B cell (primary cell): ENCODE measurements at places on chromosomes 12 and 14. TPM values are rescaled to one million over a fixed set of nuclear protein-coding genes. Genes with fewer than 3 reads are reported as not detected.

The RNASE3 gene
- not detected in 2 replicates for total RNA-seq

- no peaks in the 10 kb centered on the region for H3K36me3 ChIP-seq
- H3K4me3 ChIP-seq = no peak overlapping the region
- DNase-seq = no peak
- H3K4me1 ChIP-seq = no peaks in the 10 kb centered on the region
- no peak overlapping the region for H3K27ac ChIP-seq
Measured at GRCh38 chr14:71758229-71758951, 173.8 kb upstream of the RGS6 start.

DNA sequence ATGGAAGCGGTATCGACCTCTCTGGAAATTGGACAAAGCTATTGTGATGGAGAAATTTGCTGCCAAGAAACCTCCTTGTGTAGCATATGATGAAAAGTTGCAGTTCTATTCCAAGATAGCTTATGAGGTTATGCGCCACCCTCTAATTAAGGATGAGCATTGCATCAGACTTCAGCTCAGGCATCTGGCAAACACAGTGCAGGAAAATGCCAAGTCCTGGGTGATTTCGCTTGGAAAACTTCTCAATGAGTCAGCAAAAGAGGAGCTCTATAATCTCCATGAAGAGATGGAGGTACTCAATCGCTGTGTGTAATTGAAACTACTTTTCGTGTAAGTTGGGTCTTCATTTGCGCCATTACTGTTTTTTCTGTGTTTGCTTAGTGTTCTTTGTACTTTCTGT, 51.2 kb downstream of the DNAH10 start:
- no peak for DNase-seq
- H3K27ac ChIP-seq = no peak overlapping the region
- H3K27me3 ChIP-seq = no peaks in the 10 kb centered on the region
- H3K4me1 ChIP-seq = no peaks in the 10 kb centered on the region
- no peak overlapping the region for H3K4me3 ChIP-seq
- no peaks in the 10 kb centered on the region for H3K36me3 ChIP-seq

DNA sequence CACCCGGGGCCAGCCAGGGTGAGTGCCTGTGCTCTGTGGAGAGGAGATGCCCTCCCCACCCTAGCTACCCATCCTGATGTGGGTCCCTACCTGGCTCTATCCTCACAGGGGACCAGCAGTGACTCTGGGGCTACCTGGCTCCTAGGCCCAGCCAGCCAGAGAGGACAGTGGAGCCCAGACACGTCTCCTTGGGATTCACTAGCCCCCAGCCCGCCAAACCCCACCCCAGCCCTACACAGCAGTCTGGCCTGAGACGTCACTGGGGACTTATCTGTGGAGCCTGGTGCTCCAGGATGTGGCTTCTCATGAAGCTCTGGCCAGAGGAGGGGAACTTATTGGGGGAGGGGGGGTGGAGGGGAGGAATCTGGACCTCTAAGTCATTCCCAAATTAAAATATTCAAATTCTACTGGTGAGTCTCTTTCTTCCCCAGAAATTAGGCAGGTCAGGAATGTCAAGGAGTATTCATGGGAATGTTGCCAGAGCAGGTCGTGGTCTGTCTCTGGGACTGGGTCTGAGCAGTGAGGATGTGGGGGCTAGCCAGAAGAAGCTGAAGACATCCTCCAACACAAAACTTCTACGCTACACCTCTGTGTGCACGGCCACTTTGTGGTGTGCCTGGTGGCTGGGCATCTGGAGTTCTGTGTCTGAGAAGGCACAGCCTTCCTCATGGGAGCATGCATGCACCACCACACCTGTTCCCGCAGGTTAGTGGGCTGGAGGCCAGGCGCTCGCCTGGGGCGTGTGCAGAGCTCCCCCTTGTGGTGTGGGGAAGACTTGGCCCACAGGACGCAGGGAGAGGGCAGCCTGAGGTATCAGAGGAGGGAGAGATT, 2.7 kb downstream of the CMTM5 start:
- H3K27me3 ChIP-seq = no peaks in the 10 kb centered on the region
- H3K36me3 ChIP-seq = no peaks in the 10 kb centered on the region
- H3K4me3 ChIP-seq = no peak overlapping the region
- no peaks in the 10 kb centered on the region for H3K4me1 ChIP-seq
- peak; percentile 74 for DNase-seq

- DNase-seq = no peak
- no peak overlapping the region for H3K4me3 ChIP-seq
- no peaks in the 10 kb centered on the region for H3K27me3 ChIP-seq
- no peaks in the 10 kb centered on the region for H3K36me3 ChIP-seq
- no peak overlapping the region for H3K27ac ChIP-seq
Measured at GRCh38 chr14:106396999-106397398, 870.6 kb downstream of the TMEM121 start.
